ENCODE measurements at places on chromosomes 5 and 9. TPM values are rescaled to one million over a fixed set of nuclear protein-coding genes. Genes with fewer than 3 reads are reported as not detected.

- DNase-seq, result no peak
These were observed 81.7 kb downstream of the GNAQ start for GRCh38 chr9:77949751-77950436.

- peak; percentile 13 for DNase-seq
These were observed 30.2 kb downstream of the PAEP start for GRCh38 chr9:135591506-135592330.

DNA sequence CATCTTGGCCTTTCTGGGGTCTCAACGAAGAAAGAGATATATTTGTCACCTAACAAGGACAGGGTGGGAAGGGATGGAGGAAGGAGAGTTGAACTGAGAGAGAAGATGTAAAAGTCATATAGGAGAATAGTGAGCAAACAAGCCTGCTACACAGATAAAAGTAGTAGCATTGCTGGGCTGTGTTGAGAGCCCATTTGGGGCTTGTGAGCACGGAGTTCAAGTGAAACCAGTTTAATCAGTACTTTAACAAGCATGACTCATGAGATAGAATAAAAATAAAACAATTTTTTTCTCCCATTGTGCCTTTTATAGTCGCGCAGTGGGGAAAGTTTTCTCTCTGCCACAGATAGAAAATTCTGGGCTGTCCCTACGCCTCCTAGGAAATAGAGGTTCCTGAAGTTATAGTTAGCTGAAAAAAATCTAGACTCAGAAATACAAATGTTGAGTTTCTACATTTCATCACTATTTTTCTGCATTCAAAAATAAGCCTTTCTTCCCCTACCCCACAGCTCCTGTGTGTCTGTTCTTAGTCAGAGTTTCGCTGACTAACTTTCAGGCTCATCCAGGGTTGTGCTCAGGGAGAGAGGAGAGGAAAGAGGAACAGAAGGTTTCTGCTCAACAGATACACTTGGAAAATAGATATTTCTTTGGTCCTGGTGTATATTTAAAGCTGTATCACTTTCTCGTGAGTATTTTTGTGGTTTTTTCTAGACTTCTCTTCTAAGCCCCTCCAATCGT lies 395.8 kb upstream of the ADAMTSL1 start:
- no peak for DNase-seq

DNA sequence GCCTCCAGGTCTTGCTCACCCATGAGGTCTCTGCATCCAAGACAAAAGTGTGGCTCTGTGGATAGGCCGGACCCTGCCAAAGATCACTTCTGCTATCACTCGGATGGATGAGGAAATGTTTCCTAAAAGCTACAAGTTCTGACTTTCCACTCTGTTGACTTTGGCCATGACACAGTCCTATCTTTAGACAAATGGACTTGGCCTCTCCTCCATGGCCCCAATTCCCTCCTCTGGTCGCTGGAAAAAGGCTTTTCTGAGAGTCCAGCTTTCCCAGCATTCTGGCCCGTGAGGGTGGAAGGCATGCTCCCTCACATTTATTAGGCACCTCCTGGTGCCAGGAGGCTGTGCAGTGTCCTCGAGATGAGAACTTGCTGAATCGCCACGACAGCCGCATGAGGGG lies 83.1 kb downstream of the COL27A1 start:
- DNase-seq, result peak; percentile 69

CCL27 gene
- not detected for total RNA-seq

PCDHA12 gene
- 0.20 TPM for total RNA-seq

NR6A1 gene
- total RNA-seq, result 1.3 TPM

PCDHA9 gene
- not detected for total RNA-seq

Measured in right lobe of liver (tissue), 6 donors.